ENCODE measurements at places on chromosomes 2 and 18.

DNA sequence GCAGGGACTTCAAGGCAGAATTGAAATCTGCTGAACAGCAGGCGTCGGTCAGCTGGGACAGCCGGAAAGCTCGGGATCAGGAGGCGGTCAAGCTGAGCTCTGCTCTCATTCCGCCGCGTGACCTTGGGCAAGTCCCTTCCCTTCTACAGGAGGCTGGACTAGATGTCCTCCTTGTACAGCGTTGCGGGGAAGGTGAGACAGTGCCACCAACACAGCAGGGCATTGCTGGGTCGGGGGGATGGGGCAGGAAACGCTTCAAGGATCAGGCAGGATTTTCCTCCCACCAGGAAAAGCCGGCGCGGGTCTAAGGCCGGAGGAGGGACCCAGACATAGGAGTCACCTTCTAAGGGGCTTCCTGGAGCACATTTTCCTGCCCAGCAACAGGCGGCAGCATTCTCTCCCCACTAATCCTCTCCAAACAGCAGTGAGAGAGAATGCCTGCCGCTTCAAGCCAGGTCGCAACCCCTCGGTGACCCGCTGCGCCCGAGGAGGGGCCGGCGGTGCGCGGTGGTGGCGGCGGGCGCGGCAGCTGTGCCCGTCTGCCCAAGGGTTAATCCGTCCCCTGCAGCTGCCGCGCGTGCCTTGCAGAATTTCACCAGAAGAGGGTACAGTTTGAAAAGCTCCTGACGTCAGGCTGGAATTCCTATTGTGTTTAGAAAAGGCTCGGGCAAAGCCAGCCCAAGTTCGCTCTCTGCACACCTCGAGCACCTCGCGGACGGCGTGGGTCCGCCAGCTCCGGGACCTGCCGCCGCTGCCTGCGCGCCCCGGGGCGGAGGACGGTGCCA lies at the start of gene KCNF1:
Gene KCNF1 (plus strand): TSS at position 644 of the 785 bp plus-strand sequence. CDS start 493 bp downstream, outside the sequence.
- no peak for DNase-seq

DNA sequence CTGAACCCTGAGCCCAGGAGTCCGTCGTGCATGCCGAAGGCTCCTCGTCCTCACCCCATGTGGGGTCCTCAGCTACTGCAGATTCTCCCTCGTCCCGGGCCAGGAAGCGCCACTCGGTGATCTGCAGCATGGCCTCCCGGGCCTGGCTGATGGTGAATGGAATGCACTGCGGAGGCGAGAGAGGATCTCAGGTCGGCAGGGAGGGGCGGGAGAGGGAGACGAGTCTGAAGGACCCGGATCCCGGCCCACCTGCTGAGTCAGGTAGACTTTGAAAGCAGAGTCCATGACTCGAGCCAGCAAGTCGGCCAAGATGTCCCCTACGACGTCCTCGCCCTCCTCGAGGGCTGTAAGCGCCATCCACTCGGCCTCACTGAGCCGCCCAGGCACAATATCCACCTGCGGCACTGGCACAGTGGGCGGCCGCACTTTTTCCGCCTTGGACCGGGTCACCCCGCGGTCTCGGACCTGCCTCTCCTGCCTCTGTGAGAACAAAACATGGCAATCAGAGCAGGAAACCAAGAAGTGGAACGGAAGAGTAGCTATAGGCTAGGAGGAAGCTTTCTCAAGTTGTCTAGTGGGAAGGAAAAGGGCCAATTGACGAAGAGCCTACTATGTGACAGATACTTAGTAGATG lies 5.5 kb downstream of the C2orf81 start:
- DNase-seq: no peak

DNA sequence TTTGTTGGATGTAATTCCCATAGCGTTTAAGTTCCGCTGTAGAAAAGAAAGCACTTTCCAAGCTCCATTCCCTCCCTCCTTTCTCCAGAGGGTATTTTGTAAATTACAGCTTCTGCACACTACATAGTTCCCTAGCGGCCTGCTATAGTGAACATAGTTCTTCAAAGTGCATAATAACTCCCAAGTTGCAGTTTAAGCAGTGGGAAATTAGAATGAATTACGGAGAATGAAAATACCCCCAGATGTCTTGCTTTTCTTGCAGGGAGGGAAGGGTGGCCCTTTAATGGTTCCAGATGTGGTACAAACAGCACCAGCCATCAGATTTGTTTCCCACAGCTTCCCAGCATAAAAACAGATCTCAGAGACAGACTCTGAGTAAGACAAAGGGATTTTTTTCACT lies 893.9 kb downstream of the SUCLG1 start:
- no peak for DNase-seq

DNA sequence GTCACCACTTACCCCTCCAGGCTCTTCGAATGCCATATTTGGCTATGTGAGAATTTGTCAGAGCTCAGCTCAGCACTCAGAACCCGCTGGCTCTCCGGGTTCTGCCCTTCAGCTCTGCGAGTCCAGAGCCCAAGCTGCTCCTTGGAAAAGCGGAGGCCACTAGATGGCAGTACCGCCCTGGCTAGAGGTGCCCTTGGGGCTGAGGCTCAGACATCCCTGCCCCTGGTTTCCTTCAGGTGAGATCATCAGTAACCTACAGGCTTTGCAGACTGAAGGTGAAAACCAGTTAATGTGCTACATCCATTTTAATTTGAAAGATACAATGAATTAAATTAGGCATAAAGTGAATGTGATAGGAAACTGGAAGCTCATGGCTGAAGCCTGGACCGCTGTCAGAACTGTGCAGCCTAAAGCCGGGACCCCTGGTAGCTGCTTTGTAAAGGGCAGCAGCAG lies 285.6 kb downstream of the AGAP1 start:
- no peak for DNase-seq

GRCh38 chr2:65436824-65437221 lies 4.4 kb upstream of the SPRED2 start:
- no peak for DNase-seq

DNA sequence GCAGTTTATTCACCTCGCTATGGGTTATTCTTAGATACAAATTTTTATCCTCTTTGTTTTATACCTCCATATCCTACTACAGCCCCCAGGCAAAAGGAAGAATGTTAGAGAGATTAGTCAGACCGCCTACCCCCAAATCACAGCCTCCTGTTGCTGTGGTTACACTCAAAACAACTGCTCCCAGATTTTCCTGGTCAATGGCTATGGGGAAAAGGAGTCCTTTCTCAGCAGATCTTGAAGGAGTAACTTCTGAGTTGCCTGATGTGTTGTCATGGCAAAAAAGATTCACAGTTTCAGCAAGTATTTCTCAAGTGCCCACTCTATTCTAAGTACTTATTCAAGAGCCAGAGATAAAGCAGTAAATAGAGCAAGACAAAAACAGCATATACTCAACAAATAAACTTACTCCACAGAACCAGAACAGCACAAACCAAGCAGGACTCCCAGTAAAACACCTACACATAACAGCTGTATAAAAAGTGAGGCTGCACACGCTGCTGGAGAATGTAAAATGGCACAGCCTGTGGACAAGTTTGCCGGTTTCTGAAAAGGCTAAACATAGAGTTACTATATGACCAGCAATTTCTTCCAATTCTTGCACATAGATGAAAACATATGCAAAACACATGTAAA lies 104.8 kb downstream of the NOL10 start:
- DNase-seq: peak; percentile 69

- no peak for DNase-seq
Measured at GRCh38 chr2:23460993-23461392, 76.0 kb downstream of the KLHL29 start.

DNA sequence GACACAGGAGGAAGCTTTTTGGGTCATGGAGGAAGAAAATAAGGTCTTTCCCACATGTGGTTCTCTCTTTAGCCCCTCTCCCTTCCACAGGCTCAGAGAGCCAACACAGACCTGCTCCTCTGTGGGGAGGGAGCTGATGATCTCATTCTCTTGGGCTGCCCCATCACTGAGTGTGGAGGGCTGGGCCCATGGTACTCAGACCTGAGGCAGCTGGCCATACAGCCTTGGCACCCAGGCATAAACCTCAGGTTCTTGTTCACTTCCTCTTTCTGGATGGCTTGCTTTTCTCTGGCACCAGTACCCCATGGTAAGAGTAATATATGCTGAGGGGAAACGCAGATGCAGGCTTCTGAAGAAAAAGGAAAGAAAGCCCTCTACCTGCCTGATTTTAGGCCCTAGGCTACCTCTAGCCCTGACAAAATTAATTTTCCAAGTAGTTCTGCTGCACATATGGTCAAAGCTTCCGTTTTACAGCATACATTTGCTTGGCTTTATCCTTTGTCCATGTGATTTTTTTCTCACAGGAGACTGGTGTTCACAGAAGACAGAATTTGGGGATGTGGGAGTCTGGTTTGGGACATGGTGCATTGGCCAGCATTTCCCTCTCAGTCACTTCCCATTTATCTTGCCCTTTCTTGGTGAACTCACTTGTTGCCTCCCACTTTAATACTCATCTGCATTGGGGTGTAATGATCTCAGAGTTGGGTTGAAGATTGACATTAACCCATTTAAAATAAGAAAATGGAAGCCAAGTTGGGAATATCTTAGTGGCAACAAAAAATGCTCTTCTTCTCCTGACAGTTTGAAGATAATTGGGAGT lies 11.1 kb downstream of the DHRS9 start:
- DNase-seq: no peak

DNA sequence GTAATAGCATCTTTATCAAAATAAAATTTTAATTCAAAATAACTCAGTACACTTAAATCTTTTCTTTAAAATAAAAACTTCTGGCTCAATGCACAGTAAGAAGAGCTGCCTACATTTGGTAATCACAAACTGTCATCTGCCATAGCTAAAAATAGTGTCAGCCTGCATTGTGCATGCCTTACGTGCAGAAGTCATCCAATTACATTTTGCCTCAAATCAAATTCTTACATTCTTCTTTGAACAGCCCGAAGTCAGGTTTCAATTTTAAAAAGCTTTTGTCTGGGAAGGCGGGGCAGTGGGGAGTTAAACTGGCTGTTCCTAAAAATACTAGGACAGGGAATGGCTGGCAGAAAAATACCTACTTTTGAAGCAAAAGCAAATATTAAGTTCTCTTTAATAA lies 51.1 kb downstream of the RTN4 start:
- DNase-seq: peak; percentile 57

Data from AG04449 (cell line).